ENCODE measurements at places on chromosomes 6 and 20.

- no peak for DNase-seq
Measured at GRCh38 chr20:40757087-40757486, 68.1 kb upstream of the MAFB start.

GRCh38 chr6:152295346-152295745 is 341.8 kb downstream of the SYNE1 start:
- DNase-seq = no peak

GRCh38 chr20:39117491-39117890 is 155.3 kb downstream of the DHX35 start:
- no peak for DNase-seq

DNA sequence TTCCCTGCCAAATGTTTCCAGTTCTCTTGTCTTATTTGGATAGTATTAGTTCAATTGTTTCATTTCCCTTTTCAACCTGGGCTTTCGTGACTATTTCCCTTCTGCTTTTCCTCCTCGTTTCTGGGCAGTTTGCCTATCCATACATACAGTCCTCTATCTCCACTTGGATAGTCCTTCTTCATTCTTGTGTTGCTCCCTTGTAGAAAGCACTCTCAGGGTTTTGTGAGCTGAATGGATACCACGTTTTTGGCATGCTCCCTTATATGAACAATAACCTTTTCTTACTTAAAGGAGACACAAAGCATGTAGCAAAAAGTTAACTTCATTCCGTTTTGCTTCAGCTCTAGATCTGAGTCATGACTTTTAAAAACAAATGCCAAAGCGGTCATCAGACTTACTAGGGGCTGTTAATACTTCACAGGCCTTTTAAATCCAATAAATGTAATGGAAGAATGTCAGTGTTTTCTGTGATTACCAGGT is 16.6 kb downstream of the CRYBG1 start:
- no peak for DNase-seq

DNA sequence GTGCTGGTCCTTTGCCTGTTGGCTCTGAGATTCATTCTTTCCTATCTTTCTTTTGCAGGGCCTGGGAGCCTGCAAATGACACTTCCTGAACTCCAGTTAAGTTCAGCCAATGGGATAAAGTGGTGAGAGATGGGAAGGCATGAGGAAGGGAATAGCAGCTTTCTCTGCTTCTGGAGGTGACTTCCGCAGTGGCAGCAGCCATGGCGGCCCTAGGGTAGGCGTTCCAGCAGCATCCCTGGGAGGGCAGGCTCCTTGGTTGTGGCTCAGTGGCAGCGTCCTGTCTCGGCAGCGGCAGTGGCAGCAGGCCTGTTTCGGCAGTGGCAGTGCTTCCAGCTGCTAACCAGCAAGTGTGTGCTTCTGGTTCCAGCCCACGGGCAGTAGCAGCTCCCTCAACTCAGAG is 7.3 kb upstream of the MDFI start:
- DNase-seq = no peak

GRCh38 chr6:97262676-97263075 is 20.3 kb downstream of the MMS22L start:
- no peak for DNase-seq

DNA sequence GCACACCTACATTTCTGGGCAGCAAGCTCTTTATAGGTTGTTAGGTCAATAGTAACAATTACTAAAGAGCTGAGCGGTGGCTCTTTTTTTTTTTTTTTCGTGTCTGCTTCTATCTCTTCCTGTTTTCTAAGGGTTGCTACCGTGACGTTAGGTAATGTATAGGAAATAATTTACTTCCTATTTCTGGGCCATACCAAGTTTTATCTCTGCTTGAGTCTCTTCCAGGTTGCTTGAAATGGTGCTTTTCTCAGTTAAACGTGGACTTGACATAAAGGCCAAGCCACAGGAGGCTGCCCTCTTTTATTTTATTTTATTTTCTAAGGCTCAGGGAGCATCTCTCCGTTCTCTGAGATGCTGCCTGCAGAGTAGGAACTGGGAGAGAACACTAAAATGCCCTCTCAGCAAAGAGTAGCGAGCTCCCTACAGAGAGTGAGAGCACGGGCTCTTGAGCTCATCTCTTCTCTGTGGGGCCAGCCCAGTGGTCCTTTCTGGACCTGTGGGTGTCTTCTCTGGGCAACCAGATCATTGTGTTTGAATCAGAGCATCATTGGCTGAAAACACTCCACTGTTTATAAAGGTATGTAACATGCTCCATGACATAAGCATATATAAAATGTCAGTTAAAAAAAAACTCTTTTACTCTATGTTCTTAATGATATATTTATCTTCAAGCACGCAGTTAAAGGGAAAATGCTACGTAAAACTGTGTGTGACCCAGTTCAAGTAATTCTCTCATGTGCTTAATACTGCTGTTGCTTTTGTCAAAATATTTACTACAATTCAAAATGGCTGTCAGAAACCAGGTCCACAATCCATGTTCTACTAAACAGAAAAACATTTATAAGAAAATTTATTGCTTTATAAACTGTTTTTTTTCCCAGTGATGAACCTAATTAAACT is at the start of gene ZNF831:
Gene ZNF831 (plus strand): TSS at position 191 of the 900 bp plus-strand sequence. CDS start 27,199 bp downstream, outside the sequence.
- DNase-seq = no peak

- DNase-seq = no peak
Measured at GRCh38 chr6:134729561-134729960, 220.3 kb downstream of the ALDH8A1 start.

DNA sequence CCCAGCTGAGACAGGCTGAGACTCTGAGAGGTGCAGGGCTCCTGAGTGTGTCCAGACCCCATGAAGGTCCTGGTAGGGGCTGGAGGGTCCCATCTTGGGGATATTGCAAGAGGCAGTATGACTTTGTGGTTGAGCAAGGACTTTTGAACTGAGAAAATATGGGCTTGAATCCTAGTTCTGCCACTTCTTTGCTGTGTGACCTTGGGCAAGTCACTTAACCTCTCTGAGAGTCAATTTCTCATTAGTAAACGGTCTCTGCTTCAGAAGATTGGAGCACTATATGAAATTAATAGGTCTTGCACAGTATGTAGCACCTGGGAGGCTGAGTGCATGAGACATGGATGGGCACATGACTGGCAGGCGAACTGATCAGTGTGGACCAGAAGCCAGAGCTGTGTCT is 42.7 kb downstream of the TFEB start:
- no peak for DNase-seq

- no peak for DNase-seq
Measured at GRCh38 chr6:21188505-21189223, 404.9 kb upstream of the SOX4 start.

- DNase-seq = no peak
Measured at GRCh38 chr6:7505189-7505699, 36.2 kb upstream of the DSP start.

DNA sequence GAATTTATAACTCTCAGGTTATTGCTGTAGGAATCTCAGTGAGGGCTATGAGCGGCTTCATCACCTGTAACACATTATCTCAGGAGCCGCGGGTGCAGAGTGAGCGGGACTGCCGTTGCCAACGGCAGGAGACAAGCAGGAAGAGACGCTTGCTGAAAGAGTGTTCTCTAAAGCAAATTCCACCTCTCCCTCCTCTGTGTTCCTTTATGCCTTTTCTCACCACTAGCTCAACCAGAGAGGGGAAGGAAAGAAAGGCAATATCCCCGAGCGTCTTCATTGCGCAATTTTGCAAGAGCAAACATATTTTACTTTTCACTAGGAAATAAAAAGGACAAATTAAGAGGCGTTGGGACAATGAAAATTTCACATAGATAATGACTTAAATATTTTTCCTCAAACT is 185.2 kb upstream of the EXOC2 start:
- no peak for DNase-seq

DNA sequence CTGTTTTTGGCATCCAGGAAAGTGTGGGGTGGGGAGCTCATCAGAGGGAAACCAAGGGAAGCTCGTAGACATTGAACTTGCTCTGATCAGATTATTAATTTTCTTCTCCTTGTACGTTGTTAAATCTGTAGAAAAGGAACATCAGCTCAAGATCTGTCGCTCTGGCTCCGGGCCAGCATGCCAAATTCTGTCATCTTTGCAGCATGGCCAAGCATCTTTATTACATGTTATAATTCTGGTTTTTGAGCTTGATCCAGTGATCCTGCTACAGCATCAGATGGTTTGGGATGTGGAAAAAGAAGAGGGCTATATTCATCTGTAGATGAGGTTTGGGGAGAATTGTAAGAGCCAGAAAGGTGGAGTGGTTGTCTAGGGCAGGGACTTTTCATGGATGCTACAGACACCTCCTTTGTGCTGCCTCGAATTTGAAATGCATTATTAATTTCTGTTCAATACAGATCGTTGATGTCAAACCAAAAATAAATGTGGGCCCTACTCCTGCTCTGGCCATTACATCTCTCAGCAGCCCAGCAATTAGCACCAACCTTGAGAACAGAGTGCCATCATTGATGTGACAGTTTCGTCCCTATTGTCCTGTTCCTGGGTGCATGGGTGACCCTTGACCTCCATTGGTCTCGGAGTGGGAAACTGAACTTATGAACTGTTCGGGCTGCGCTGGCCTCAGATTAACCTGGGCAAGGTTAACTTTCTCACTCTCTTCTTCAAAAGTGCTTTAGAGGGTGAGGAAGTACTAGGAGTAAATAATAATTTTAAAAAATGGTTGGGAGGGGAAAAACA is 250.8 kb downstream of the SOX4 start:
- DNase-seq = no peak

GRCh38 chr6:124040655-124041054 is 237.0 kb downstream of the NKAIN2 start:
- DNase-seq = no peak

- DNase-seq = no peak
Measured at GRCh38 chr20:58854638-58855471, 2.3 kb downstream of the GNAS start.

GRCh38 chr20:62425281-62426058 is 1.9 kb downstream of the RBBP8NL start:
- DNase-seq = no peak

DNA sequence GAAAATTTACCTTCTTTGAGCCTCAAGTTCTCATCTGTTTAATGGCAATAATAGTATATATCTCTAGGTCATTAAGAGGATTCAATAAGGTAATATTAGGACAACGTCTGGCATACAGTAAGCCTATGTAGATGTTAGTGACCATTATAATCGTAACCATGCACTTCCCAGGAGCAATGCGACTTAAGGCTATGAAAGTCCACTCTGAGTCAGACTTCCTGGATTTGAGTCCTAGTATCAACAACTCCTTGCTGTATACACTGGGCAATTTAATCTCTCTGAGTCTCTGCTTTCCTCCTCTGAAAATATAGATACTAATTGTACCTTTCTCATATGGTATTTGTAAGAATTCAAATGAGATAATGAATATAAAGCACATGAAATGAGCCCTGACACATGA is 168.1 kb upstream of the HDDC2 start:
- no peak for DNase-seq

GRCh38 chr6:39347206-39347605 is 24.7 kb upstream of the KCNK16 start:
- no peak for DNase-seq

DNA sequence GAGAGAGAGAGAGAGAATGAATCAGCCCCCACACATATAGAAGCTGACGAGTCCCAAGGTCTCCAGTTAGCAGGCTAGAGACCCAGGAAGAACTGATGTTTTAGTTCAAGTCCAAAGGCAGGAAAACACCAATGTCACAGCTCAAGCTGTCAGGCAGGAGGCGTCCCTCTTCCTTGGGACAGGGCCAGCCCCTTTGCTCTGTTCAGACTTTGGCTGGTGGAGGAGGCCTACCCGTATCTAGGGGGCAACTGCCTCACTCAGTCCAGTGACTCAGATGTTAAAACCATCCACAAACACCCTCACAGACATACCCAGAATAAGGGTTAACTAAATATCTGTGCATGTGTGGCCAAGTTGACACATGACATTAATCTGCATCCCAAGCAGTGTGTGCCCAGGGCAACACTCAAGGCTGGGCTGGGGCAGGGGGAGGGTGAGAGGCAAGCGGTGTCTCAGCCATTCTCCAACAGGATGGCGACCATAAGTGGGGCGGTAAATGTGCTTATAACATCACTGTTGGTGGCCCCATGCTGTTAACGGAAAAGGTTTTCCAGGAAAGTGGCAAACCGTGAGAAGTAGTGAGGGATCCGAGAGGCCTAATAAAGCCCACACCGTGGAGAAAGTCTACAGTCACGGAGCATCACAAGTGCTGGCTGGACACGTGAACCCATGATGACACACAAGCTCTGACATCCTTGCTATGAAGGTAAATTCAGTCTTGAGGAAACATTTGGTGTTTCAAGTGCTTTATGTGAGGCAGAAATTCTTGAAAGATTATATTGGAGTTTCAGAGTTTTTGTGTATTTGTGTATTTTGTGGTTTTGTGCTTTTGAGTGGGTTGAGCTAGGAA is 28.1 kb downstream of the RAMACL start:
- no peak for DNase-seq

GRCh38 chr6:41859356-41859755 is 35.8 kb downstream of the USP49 start:
- DNase-seq = no peak

DNA sequence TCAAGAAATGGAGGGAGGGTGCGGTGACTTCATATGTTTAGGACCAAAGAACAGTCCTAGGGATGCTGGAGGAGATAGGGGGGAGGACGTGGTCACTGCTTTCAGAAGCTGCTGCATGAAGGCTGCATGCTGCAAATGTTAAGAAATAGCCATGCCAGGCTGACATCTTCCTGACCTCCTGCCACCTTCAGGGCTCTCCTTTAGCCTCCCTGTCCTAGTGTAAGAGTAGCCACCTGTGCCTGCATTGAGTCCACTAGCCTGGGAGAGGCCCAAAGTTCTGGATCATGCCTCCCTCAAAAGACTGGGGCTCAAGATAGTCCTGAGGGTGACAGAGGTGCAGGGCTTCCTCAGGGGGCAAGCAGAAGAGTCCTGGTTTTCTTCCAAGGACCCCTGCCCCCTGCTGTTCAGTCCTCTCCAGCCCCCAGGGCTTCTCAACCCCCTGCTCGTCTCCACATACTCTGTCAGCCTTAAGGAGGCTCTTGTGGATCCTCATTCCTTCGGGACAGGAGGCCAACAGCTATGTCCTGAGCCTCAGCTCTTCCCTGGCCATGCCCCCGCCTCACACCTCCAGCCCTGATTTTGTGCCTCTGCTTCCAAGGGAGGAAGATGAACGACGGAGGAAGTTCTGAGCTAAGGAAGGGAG is 96.3 kb downstream of the MRPL14 start:
- no peak for DNase-seq

DNA sequence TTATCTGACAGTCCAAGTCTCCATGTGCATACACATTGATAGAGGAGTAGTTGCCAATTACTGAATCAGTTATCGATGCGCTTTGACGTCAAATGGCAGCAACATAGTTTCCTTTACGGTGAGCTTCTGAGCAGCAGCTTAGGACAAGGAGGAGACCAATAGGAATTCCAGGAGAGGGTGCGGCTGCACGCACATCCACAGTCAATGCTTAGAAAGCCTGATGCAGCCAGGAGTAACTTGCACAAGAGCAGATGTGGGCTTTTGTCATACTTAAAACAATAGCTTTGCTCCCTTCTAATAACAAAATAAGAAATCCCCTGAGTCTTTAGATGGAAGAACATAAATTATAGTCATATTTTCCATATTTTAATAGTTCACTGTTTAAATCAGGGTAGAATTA is 442.1 kb downstream of the BCKDHB start:
- no peak for DNase-seq

GRCh38 chr6:135310291-135310690 is 129.2 kb downstream of the MYB start:
- no peak for DNase-seq

- no peak for DNase-seq
Measured at GRCh38 chr6:125869427-125869826, 78.7 kb downstream of the NCOA7 start.

- no peak for DNase-seq
Measured at GRCh38 chr6:108862479-108863191, 14.4 kb downstream of the ARMC2 start.

GRCh38 chr6:34317172-34317477 is 68.3 kb upstream of the SMIM29 start:
- no peak for DNase-seq

- no peak for DNase-seq
Measured at GRCh38 chr6:168916576-168917211, 337.0 kb downstream of the THBS2 start.

All from stimulated activated CD4-positive, alpha-beta T cell treated with anti-CD3 and anti-CD28 coated beads, Interleukin-1b, Interleukin-23, amount 100 ng/mL, for 4 hours (primary cell).